ENCODE measurements at places on chromosomes 2 and 18.
A peak's percentile ranks its signal among the peaks of the same experiment; 100 is the strongest.

- H3K27ac ChIP-seq: peak overlapping the region; percentile 87
- H3K4me3 ChIP-seq: no peak overlapping the region
- peaks cover 21% of the 10 kb centered on the region for H3K4me1 ChIP-seq
- no peaks in the 10 kb centered on the region for H3K27me3 ChIP-seq
- no peak for DNase-seq
- peaks cover 6% of the 10 kb centered on the region for H3K36me3 ChIP-seq
Measured at GRCh38 chr2:33214436-33214835, 262.0 kb upstream of the RASGRP3 start.

GRCh38 chr2:242031481-242032019 is 162.0 kb downstream of the RTP5 start:
- no peaks in the 10 kb centered on the region for H3K4me1 ChIP-seq
- no peaks in the 10 kb centered on the region for H3K36me3 ChIP-seq
- H3K27me3 ChIP-seq: no peaks in the 10 kb centered on the region
- no peak overlapping the region for H3K27ac ChIP-seq
- no peak overlapping the region for H3K4me3 ChIP-seq

GRCh38 chr2:168159754-168160585 is 87.4 kb downstream of the STK39 start:
- no peaks in the 10 kb centered on the region for H3K4me1 ChIP-seq
- H3K4me3 ChIP-seq: no peak overlapping the region
- DNase-seq: no peak
- H3K36me3 ChIP-seq: peaks cover 4% of the 10 kb centered on the region

DNA sequence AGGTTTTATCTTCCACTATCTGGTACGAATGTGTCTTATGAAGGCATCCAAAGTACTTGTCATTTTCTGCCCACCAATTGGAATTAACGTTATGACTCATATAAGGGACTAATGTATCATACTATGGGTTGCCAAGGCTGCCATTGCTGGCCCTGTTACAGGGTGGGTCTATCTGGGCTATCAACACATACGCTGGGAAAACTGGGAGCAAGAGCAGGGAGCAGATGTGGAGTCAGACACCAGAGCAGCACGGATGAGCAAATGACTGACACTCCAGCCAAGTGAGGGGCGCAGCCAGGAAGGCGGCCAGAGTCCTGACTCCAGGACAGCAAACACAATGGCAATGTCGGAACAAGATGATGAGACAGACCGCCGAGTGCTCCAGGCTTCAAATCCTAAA is 145.9 kb downstream of the COPS8 start:
- no peak overlapping the region for H3K4me3 ChIP-seq
- H3K36me3 ChIP-seq: no peaks in the 10 kb centered on the region
- no peak for DNase-seq
- no peaks in the 10 kb centered on the region for H3K27me3 ChIP-seq
- H3K27ac ChIP-seq: peak overlapping the region; percentile 39

DNA sequence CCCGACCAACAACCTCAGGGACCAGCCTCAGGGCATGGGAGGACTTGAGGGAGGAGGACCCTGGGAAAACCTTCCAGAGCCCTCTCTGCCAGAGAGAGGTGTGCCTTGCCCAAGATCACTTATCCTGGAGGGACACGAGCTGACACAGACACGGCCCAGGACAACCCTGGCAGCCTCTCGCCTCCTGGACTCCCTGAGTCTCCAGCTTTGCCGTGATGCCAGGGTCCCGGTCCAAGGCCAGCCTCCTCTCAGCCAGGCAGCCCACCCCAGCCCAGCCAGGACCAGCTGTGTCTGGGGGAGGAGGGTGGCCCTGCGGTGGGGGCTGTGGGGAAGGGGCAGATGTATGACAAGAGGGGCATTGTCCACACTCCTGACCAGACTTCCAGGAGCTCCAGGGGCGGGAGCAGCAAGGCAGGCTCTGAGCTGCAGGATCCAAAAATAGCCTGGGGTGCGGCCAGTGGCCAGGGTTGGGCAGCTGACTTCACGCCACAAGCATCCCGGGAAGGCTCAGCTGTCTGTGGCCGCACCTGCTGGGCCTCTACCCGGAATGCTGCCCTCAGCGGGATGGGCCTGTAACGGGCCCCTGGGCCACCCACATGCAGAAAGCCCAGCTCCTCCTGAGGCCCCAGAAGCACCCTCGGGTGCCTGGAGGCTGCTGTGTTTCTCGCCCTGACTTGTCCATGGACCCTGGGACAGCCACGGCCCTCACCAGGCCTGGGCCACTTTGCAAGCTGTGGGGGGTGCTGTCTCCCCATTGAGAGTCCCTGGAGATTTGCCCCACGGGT is 65.5 kb upstream of the GPC1 start:
- no peaks in the 10 kb centered on the region for H3K36me3 ChIP-seq
- H3K27ac ChIP-seq: peak overlapping the region; percentile 90
- no peaks in the 10 kb centered on the region for H3K27me3 ChIP-seq
- peak; percentile 24 for DNase-seq
- no peak overlapping the region for H3K4me3 ChIP-seq

DNA sequence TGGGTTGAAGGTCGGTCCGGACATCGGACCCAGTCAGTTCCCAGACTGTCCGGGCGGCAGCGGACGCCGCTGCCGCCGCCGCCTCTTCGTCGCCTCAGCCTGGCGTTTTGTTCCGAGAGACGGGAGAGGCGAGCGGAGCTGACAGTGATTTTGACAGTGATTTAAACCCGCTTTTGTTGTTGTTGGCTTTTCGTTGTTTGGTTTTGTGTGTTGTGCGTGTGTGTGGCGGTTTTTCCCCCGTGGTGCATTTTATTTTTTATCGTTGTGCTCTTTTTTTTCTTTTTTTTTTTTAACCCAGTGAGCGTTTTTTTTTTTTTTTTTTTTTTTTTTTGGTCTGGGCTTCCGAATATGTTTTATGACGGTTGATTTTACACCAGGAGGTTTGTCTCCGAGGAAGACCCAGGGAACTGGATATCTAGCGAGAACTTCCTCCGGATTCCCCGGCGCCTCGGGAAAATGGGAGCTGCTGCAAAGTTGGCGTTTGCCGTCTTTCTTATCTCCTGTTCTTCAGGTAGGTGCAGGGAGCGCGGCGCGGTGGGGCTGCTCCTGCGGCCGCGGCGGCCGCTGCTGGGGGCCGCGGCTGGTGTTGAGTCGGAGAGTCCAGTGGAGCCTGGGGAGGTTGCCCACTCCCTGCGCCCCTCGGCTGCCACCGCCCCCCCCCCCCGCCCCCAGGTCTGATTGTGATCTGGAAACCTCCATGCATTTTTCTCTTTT is at the start of gene ACVR2A:
Gene ACVR2A, plus strand, starts transcription at position 333 of the 714 bp plus-strand sequence. Its CDS starts 124 bp downstream, at position 457.
- H3K27ac ChIP-seq: peak within 1 kb of the TSS; percentile 97
- no peak for DNase-seq
- no peaks in the 10 kb centered on the region for H3K4me1 ChIP-seq
- no peaks in the 10 kb centered on the region for H3K27me3 ChIP-seq
- H3K4me3 ChIP-seq: peak within 1 kb of the TSS; percentile 83

- H3K4me1 ChIP-seq: no peaks in the 10 kb centered on the region
- no peak for DNase-seq
- no peak overlapping the region for H3K4me3 ChIP-seq
- H3K36me3 ChIP-seq: peaks cover 60% of the 10 kb centered on the region
Measured at GRCh38 chr18:70194227-70194890, 11.1 kb downstream of the RTTN start.

DNA sequence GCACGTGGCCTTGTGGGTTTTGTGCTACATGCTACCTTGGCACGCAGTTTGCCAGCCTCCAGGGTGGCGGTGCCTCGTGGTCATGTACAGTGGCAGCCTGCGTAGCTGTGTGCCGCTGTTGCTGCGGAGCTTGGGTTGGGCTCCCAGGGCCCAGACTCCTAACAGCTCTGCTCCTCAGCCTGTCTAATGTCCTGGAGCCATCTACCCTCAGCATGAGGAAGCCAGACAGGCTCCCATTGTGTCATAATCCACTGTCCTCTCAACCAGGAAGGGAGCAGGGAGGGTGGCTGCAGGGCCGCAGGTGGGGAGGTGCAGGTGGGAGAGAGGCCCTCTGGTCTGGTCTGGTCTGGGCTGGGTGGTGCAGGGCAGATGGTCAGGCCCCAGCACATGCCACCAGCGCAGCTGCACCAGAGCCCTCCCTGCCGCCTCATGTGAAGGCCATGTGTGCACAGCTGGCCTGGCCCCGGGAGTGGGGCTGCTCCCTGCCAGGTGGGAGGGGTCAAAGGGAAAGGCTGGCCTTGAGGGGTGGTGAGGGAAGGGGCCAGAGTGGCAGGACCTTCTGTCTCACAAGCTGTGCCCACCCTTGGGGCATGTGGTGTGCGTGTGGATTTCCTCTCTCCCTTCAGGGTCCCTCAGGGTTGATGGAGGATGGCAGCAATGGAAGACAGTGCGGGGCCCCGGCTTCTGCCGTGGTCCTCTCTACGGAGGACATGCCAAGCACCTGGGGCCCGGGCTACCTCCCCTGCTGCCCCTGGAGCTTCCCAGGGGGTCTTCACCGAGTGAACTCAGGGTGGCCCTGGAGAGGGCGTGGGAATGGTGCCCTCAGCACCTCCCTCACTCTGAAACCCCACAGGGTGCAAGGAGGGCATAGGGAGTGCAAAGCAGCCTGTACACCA is 4.8 kb downstream of the ATOH8 start:
- peaks cover 46% of the 10 kb centered on the region for H3K36me3 ChIP-seq
- H3K27ac ChIP-seq: no peak overlapping the region
- peaks cover 52% of the 10 kb centered on the region for H3K4me1 ChIP-seq
- H3K27me3 ChIP-seq: no peaks in the 10 kb centered on the region

DNA sequence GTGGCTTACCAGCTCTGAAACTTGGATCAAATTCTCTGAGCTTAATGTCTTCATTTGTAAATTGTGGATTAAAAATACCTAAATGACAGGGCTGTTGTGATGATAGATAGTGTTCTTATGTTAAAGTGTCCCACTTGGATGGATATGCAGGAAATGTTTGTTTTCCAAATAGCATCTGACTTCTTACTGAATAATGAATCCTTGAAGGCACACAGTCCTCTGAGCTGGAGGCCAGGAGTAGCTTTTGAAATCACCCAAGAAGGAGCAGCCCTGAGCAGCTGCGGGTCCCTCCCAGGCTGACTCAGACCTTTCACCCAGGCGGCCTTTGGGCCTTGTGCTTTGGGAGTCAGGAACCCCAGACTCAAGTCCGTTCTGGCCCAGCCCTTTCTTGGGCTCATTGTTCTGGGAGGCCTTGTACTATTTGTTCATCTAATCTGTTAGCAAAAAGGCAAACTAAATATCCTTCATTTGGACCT is 173.0 kb upstream of the GATA6 start:
- H3K36me3 ChIP-seq: no peaks in the 10 kb centered on the region
- no peak for DNase-seq
- peaks cover 21% of the 10 kb centered on the region for H3K4me1 ChIP-seq
- no peak overlapping the region for H3K4me3 ChIP-seq
- H3K27ac ChIP-seq: no peak overlapping the region

- H3K36me3 ChIP-seq: peaks cover 40% of the 10 kb centered on the region
- no peaks in the 10 kb centered on the region for H3K27me3 ChIP-seq
- H3K27ac ChIP-seq: peak overlapping the region; percentile 53
- H3K4me3 ChIP-seq: no peak overlapping the region
- H3K4me1 ChIP-seq: peaks cover 28% of the 10 kb centered on the region
Measured at GRCh38 chr2:191411472-191411871, 166.3 kb downstream of the MYO1B start.

DNA sequence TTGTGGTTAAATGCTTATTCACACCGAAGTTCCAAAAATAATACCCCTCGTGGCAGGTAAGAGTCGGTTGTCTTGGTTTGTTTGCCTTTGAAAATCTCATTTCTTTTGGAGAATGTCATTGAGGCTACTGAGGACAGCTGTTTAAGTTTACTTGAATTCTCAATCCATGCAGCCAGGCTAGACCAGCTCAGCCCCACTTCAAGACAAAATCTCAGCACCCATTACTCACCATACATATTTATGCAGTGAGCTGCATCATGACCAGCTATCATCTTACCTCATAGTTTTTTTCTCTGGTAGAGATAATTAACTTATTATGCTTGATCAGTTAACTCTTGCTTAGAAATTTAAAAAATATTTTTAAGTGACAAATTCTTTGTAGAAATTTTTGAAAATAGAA is 115.9 kb downstream of the HAUS1 start:
- H3K36me3 ChIP-seq: peaks cover 6% of the 10 kb centered on the region
- H3K27ac ChIP-seq: no peak overlapping the region
- no peak overlapping the region for H3K4me3 ChIP-seq
- no peaks in the 10 kb centered on the region for H3K27me3 ChIP-seq
- DNase-seq: no peak

DNA sequence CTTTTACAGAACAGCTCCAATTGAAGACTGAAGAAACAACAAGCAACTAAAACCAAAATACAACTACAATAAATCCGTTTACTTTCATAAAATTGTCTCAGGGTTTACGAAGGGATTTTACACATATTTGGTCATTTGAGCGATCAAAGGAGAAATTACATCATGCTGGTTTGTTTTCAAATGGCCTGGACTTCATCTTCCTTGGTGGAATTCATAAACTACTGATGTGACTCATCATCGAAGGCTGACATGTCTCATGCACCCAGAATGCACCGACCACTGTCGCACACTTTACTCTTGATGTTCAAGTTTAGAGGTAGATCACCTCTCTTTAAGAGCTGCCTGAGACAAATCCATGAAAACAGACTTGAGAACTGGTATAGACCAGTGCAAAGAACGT is 25.6 kb upstream of the PMAIP1 start:
- no peaks in the 10 kb centered on the region for H3K4me1 ChIP-seq
- no peak overlapping the region for H3K4me3 ChIP-seq
- H3K27me3 ChIP-seq: no peaks in the 10 kb centered on the region
- no peak overlapping the region for H3K27ac ChIP-seq
- H3K36me3 ChIP-seq: no peaks in the 10 kb centered on the region
- DNase-seq: no peak

- no peak overlapping the region for H3K4me3 ChIP-seq
- no peak for DNase-seq
- H3K4me1 ChIP-seq: no peaks in the 10 kb centered on the region
- H3K27ac ChIP-seq: no peak overlapping the region
Measured at GRCh38 chr2:191951832-191952231, 104.9 kb upstream of the CAVIN2 start.

DNA sequence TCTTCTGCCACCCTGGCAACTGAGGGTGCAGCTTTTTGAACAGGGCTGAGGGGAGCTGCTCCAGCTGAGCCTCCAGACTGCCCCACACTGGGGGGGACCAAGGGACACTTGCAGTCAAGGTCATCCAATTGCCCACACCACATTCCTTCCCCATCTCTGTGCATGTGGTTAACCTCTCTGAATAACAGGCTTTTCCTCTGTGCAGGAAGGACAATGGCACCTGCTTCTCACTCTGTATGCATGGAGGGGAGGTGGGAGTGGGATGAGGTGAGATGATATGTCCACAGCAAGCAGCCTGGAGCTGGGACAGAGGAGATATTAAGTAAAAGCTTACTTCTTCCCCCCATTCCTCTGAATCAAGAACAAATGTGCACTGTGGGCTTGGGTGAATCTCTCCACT is 39.1 kb upstream of the TEX51 start:
- DNase-seq: no peak
- H3K4me3 ChIP-seq: no peak overlapping the region
- H3K4me1 ChIP-seq: no peaks in the 10 kb centered on the region
- no peak overlapping the region for H3K27ac ChIP-seq

- no peak overlapping the region for H3K4me3 ChIP-seq
- no peak overlapping the region for H3K27ac ChIP-seq
- H3K4me1 ChIP-seq: peaks cover 12% of the 10 kb centered on the region
- no peaks in the 10 kb centered on the region for H3K36me3 ChIP-seq
Measured at GRCh38 chr2:30588994-30589393, 141.9 kb downstream of the LCLAT1 start.
